Psoas muscle (tissue), 8 donors: ENCODE measurements at places on chromosomes 7 and 10. TPM values are rescaled to one million over a fixed set of nuclear protein-coding genes. Genes with fewer than 3 reads are reported as not detected.

DNA sequence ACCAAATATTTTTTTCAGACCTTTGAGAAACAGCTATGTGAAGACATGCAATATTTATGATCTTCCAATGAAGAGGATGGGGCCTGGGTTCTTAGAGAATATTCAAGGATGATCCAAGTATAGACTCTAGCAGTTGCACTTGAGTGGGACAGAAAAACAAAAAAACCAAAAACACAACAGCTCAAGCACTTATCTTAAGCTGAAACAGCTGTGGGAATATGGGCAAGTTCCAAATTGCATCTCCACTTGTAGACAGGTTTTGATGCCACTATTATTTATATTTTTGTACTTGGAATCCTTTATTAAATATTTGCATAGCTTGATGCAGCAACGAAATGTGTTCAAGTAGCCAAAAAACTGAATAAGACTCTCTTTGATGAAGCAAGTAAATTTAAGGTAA is 2.2 kb upstream of the PDK4 start:
- no peak for DNase-seq

DNA sequence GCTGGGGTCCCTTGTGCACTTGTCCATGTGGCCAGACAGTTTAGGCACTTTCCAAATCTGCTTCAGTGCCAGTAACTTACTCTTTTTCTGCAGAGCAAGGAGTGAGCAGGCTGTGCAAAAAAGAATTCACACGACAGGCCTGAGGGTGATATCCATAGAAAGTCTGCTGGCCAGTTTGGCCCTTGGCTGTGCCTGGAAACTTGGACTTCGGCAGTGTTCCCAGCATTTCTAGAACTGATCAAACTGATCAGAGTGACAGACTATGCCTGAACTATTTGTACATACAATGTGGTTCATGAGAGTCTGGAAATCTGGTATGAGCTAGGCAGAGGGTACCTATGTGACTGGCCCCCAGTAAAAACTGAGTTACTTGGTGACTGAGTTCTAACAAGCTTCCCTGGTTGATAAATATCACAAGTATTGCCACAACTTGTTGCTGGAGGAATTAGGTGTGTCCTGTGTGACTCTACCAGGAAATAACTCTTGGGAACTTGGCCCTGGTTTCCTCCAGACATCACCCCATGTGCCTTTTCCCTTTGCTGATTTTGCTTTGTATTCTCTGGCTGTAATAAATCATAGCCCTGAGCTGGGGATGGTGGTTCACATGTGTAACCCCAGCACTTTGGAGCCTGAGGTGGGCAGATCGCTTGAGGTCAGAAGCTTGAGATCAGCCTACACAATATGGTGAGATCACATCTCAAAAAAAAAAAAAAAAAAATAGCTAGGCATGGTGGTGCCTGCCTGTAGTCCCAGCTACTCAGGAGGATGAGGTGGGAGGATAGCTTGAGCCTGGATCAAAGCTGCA is 3.3 kb upstream of the DENND10 start:
- no peak for DNase-seq

The C10orf67 gene
- total RNA-seq: 0.30 TPM

- DNase-seq: no peak
Observed at GRCh38 chr7:105661625-105662024, 80.3 kb upstream of the EFCAB10 start.

GRCh38 chr10:127300868-127301321 is 104.5 kb upstream of the INSYN2A start:
- DNase-seq: no peak

The WAPL gene
- total RNA-seq: 38.0 TPM

The UNCX gene
- total RNA-seq: not detected

GRCh38 chr7:22457471-22457870 is 42.5 kb downstream of the STEAP1B start:
- no peak for DNase-seq

GRCh38 chr10:34262985-34263384 is 552.1 kb downstream of the PARD3 start:
- DNase-seq: no peak

The RABGEF1 gene
- total RNA-seq: 18.1 TPM

- no peak for DNase-seq
Observed at GRCh38 chr10:34584164-34584563, 230.9 kb downstream of the PARD3 start.

DNA sequence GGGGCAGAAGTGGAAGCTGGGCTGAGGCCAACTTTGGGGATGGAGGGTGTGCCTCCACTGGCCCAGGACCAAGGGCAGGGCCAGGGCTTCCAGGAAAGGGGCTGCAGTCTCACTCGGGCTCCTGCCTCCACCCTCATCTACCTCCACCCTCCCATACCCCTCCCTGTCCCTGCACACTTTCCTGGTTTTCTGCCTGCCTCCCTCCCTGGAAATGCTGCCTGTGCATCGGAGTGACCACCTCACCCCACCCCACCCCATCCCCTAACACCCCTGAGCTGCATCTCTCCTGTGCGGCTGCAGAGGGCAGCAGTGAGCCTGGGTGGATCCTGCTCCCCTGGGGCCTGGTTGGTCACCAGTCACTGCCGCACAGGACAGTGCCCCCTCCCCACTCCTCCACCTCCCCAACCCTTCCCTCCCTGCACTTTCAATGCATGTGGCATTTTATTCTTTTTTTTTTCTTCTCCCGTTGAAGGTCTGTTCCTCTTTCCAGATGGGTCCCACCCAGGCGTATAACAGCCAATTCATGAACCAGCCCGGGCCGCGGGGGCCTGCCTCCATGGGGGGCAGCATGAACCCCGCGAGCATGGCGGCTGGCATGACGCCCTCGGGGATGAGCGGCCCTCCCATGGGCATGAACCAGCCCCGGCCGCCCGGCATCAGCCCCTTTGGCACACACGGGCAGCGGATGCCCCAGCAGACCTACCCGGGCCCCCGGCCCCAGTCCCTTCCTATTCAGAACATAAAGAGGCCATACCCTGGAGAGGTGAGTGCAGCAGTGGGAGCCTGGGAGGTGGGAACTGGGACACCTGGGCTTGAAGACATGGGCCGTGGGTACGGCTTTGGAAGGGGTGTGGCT is 54.1 kb upstream of the PPIF start:
- no peak for DNase-seq

GRCh38 chr7:25262586-25262985 is 34.3 kb upstream of the NPVF start:
- DNase-seq: no peak

DNA sequence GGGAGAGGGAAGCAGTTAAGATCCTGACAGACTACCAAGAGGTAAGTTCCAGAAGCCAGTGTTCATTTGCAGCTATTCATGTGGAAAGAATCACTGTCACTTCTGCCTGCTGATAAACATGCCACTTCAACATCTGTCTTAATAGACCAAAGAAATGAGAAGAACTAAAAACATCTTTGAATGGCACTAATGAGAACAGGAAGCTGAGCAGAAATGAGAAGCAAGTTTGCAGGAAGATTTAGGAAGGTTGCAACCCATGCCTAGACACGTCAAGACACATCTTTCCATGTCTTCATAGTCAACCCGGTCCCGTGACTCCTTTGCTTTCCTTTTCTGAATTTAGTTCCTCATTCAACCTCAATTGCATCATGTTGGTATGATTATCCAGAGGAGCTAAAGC is 180.0 kb downstream of the PDE1C start:
- DNase-seq: no peak

GRCh38 chr10:44424957-44425356 is 40.1 kb upstream of the CXCL12 start:
- DNase-seq: no peak

The CCDC146 gene
- 1.7 TPM for total RNA-seq

The EGR2 gene
- total RNA-seq: 0.67 TPM

- no peak for DNase-seq
Observed at GRCh38 chr7:31646942-31647341, 40.1 kb upstream of the PPP1R17 start.

The CLDN12 gene
- total RNA-seq: 42.2 TPM

The TYSND1 gene
- total RNA-seq: 3.4 TPM

DNA sequence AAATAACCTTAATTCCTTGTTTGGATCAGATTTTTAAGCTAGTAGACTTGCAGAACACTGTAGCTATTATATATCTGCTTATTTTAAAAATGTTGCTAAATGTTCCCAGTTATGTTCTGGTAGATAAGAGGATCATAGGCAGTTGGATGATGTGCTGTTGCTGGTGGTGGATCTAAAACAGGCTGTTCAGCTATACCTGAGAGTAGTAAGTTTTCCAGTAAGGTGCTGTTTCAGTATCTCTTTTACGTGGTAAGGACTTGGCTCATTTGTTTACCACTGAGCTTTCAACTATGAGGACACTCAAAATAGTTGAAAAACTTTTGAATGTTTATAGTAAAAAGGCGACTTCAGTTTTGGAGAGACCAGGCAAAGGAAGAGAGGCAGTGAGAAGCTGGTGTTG is 180.9 kb downstream of the CDK14 start:
- no peak for DNase-seq

DNA sequence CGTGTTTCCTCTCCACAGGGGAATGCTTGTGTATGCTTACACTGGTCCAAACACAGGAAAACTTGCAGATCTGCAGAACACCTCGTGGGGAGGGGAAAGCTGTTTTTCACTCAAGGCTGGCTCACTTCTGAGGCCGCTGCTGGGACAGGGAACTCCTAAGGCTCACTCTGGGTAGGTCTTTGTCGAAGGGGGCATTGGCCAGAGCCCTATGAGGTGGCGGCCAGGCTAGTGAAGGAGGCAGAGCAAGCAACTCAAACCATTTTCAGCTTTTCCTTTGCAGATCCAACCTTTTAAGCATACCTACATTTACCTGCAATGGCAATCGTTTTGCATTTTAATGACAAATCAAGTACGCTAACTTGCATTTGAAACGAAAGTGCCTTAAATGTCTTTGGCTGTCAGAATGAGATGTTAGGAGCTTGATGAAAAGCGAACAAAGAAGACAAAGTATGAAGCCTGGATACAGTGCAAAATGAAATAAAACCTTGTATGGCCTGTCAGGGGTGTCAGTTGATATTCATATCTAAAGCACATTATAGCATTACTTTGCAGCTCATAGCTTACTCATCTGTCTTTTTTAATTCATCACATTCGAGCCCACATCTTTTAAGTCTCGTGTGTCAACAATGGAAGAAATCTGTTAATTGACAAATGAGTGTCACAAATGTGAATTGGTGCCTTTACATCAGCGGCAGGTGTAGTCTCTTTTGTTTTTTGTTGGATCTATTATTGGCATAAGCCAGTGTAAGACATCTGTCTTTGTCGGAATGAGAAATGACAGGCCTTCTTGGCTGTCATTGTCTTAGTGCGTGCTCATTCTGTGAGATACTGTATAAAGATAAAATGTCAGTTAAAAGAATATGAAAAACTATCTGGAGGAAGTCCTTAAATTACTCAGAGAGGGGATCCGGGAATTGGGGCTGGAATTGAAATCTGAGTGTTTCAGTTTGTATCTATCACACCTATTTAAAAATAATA is 30.5 kb downstream of the LRMDA start:
- DNase-seq: no peak

GRCh38 chr7:148253629-148254028 is 336.9 kb upstream of the C7orf33 start:
- DNase-seq: no peak

The TSPAN14 gene
- total RNA-seq: 23.9 TPM
